ENCODE measurements at places on chromosomes 1 and 21.
A peak's percentile ranks its signal among the peaks of the same experiment; 100 is the strongest.

DNA sequence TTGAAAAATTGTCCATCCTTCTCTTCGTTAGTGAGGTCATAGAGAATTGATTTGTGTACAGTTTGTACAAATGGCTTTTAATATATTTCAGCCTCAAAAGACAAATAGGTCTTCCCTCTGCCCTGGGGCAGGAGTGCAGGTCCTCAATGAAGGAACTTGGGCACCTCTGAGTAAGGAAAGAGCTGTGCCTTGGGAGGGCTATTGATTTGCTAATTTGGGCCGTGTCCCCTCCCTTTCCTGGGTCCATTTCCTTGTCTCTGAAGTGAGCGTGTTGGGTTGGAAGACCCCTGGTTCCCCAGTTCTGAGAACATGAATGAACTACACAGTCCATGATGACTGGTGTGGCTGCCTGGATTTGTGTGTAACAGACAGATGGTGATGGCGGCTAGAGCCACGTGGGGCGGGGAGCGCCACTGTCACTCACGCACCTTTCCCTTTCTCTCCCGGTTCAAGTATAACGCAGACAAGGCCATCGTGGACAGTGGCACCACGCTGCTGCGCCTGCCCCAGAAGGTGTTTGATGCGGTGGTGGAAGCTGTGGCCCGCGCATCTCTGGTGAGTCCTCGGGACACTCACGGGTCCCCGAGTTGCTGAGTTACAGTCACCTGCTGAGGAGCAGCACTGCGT is 71.0 kb upstream of the FAM3B start:
- no peak for DNase-seq

DNA sequence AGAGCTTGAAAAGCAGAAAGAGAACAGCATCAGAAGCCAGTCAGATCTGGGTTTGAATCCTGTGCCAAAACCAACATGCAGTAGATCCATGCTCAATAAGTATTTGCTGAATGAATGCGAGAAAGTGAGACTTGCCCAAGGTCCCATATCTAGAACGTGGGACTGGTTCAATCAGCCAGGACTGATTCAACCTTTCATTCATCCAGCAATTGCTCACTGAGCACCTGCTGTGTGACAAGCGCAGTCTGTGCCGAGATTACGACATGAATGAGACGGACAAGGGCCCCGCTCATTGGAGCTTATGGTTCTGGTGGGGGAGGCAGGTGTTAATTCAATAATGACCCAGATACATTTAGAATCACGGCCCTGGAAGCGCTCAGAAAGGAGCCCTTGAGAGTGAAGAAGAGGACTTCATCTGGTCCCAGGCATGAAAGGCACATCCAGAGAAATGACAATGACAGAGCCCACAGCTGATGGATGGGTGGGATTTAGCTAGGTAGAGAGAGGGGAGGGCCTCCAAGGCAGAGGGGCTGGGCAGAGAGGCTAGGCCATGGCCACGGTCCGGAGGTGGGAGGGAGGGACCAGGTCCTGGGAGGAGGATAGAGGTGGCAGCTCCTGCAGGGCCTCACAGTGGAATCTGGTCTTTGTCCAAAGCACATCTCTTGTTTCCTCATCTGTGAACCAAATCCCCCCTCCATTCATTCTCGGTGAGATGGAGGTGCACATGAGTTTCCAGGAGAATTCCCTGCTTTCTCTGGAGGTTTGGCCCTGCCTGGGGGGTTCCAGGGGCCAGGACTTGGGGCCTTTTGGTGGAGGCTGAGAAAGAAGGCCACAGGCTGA is 4.2 kb upstream of the FAM131C start:
- no peak for DNase-seq

DNA sequence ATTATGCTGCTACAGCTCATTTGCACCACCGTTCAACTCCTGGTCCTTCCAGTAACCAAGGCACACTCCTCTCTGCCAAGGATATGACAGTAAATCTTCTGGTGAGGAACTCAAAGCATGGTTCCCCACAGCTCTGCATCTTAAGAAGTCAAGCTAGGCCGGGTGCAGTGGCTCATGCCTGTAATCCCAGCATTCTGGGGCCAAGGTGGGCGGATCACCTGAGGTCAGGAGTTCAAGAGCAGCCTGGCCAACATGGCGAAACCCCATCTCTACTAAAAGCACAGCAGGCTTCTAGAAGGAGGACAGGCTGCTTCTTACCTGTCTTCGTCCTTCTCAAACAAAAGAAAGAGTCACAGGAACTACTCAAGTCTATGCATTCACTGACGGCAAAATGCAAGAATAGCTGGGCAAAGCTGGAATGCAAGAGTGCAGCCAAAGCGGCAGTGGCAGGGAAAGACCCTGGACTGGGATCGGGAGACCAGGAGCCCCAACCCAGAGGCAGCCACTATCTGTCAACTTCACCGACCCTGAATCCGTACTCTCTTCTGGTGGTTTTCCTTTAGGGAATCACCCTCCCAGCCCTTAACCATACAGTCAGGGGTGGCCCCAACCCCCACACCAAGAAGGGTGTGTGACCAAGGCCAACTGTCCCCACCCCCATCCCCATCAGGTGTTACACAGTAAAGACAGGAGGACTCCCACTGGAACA is 75.5 kb downstream of the NPHP4 start:
- DNase-seq = no peak

GRCh38 chr1:46615735-46616134 is 876 bp downstream of the MOB3C start:
- DNase-seq = no peak

DNA sequence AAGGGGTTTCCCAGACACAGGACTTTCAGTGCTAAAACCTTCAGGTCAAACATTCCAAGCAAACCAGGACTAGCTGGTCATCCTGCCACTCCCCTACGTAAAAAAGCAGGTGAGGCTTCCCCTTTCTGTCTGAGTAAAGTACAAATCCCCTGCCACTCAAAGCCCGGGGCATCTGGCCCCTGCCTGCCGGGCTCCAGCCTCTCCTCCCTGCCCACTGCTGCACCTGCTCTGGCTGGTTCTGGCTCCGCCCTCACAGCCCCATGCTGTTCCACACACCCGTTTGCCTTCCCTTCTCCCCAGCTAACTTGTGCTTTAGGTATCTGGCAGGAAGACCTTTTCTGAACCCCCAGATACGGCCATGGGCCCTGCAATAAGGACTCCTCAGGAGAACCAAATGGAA is 23.3 kb upstream of the S100A7 start:
- no peak for DNase-seq

DNA sequence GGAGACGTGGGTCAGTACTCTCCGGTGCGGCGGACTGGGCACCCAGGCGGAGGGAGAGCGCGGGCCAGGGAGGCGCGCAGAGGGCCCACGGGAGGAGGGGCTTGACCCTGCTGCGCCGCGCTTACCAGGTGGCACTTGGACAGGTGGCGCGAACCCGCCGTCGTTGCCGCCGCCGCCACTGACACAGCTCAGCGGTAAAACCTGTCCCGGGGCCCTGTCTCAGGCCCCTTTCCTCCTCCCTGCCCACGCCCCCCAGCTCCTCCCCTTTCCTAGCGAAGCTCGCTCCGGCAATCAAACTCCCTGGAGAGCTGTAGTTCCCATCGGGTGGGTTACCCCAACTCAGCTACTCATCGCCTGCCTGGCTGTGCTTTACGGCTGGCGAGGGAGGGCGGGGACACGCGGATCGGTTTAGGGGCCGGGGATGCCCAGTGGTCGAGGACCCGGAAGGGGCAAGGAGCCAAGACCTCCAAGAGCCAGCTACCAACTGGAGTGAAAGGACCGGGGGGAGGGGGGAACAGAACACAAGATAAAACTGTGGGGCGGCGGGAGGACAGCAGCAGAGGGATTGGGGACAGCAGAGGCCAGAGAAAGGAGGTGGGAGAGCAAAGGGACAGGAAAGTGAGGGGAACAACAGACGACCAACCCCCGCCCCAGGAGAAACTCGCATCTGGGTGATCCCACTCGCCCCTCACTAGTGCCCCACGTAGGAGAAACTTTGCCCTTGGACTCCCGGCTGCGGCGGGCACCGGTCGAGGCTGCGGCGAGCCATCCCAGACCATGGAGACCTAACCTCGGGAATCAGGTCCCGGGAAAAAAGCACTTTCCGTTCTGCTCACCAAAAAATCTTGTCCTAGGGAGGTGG is 2.9 kb downstream of the GFI1 start:
- peak; percentile 60 for DNase-seq

DNA sequence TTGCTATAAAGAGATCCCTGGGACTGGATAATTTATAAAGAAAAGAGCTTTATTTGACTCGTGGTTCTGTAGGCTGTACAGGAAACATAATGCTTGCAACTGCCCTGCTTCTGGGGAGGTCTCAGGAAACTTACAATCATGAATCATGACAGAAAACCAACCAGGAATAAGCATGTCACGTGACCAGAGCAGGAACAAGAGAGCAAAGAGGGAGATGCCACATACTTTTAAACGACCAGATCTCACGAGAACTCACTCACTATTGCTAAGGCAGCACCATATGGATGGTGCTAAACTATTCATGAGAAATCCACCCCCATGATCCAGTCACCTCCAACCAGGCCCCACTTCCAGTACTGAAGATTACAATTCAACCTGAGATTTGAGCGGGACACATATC is 49.8 kb upstream of the RCC1 start:
- DNase-seq = no peak

- DNase-seq = no peak
These were observed 38.0 kb downstream of the WDR4 start for GRCh38 chr21:42841156-42841915.

DNA sequence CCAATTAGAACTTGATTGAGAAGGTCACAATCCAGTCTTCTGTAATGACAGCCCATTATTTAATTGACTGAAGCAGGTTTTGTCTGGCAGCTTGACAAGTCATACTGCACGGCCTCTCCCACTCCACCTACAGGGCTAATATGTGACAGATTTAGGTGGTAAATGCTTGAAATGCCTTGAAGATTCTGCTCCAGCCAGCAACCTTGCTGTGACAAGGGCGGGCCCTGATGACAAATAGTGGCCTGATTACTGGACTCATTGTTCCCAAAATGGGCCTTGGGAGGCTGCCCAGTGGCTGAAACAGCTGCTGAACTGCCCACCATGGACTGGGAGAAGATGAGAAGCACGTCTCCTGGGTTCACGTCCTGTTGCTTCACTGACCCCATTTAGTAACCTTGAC is 30.0 kb upstream of the CRNN start:
- DNase-seq = no peak

- no peak for DNase-seq
These were observed 103.1 kb upstream of the SLC2A1 start for GRCh38 chr1:43061757-43062156.

GRCh38 chr1:223341121-223341520 is 22.9 kb downstream of the SUSD4 start:
- no peak for DNase-seq
